Suppressor macrophage (primary cell): ENCODE measurements at places on chromosomes 13 and 19.

DNA sequence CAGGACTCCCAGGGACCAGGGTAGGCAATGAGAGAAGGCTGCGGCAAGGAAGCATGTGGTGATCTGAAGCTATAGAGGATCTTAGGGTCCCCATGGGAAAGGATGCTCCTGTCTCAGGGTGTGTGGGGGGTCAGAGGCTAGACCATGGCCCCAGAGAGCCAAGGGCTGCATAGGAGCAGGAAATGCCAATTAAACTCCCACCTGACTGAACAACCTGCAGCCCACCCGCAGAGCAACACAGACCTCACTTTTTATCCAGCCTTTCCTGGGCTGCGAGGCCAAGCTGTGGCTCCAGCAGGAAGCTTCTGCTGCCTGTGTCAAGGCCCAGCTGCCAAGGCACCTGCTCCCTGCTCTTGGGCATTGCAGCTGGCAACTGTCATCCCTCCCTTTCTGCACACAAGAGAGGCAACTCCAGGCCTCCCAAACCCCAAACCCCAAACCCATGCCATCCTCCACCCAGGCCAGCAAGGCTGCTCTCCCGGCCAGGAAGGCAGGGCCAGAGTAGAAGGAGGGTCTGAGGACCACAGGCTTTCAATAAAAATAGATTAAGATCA lies 290.1 kb downstream of the FOXO1 start:
- no peak for DNase-seq

DNA sequence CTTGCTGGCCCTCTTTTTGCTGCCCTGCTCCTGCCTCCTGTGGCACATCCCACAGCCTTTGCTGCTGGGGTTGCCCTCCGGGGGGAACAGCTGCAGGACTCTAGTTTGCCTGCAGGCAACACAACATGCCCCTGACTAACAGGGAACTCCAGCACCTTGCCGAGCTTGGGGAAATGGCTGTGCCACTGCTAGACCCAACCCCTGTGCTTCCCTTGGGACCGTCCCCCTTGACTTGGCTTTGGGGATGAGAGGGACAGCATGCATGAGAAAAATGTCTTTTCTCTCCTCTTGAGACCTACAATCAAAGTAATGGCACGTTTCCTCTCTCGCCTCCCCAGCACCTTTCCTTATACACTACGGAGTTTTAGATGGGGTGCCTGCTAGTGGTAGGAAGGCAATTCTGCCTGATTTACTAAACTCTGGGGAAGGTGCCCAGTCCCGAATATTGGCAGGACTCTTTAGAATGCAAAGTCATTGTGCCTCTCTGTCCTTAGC lies 12.4 kb upstream of the VWA8 start:
- no peak for DNase-seq

DNA sequence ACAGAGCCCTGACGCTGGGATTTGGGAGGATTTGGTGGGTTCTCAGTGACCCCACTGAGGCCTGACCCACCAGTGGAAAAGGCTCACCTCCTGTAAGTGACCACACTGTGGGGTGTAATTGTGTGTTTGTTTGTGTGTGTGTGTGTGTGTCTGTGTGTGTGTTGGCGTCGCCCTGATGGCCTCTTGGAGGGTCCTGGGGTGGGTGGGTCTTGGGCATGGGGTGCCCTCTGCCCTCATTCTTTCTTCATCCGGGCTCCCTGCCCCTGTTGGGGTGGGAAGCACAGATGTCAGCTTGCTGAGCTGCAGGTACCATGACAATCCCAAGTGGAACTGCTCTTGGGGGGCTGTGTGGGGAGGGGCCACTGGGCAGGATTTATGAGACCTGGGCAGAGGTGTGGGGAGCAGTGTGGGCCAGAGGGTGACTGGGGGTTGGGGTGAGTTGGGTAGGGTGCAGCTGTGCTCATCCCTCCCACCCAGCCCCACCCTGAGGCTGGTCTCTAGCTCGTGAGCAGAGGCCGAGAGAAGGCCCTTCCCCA lies 22.8 kb downstream of the WTIP start:
- no peak for DNase-seq

GRCh38 chr13:27918918-27919658 lies 712 bp upstream of the PDX1 start:
- DNase-seq = no peak

DNA sequence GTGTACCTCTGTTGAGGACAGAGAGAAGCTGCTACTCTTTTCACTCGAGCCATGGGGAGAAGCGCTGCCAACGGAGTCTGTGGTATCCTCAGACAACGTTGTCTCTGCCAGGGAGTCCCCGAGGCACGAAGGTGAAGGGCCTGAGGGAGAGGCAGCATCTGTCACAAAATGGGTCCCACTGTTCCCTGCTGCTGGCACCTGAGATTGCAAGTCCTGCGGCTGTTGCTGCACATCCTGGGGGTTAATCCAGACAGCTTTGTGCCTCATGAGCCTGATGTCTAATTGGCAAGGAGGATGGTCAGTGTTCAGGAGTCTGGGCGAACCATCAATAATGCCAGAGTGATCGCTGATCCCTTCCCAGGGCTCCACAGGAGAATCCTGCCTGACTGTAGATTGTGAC lies 15.0 kb downstream of the RUBCNL start:
- no peak for DNase-seq

GRCh38 chr19:58492265-58492664 lies 16.1 kb downstream of the ZNF446 start:
- DNase-seq = no peak

GRCh38 chr13:26446751-26447150 lies 110.7 kb upstream of the WASF3 start:
- DNase-seq = no peak

DNA sequence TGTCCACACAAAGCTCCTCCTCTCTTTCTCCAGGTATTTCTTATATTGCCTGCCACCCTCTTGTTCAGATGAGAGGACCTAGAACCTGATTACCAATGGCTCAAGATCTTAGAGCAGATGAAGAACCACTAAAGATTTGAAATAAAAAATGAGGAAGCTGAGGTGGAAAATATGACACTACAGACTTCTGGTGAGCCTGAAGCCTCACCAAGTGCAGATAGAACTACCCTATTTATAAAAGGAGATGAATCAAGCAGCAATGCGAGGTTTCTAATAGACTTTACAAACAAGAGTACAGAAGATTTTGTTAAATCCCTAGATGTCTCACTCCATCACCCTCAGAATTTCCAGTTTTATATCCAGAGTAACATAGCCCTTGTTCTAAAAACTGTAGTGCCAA lies 345.8 kb downstream of the TBC1D4 start:
- no peak for DNase-seq

DNA sequence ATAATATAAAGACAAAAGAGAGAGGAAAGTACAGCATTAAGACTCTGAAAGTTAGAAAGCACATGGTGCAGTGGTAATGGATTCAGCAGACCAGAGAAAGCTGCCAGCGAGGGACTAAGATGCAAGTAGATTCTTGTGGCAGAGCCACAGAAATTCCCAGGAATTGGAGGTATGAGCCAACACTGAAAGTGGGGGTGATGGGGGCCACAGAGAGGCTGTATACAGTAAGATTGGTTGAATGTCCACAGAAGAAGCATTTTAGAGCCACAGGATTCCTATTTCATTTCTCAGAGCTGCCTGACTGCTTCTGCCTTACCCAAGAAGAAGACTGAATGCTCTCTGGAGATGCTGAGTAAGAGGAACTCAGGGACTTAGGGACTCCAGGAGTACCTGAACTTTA lies 295.0 kb downstream of the LMO7 start:
- no peak for DNase-seq

- DNase-seq = no peak
These were observed 482.1 kb downstream of the LIG4 start for GRCh38 chr13:107733276-107733675.

DNA sequence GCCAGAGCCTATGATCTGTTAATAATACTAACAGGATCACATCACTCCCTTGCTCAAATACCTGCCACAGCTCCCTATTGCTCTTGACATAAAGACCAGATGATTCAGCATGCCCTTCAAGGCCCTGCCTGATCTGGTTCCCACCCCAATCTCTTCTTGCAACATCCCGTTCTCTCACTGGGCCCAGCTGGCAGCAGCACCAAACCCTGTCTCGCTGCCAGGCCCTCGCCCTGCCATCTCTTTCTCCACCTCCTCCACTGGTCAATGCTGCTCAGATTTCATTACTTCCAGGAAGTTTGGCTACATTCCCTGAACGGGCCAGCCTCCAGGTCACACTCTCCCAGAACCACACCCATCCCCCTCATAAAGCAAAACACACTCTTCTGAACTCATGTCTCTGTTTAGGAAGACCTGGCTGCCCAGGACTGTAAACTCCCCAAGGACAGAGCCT lies 8.6 kb upstream of the BCAT2 start:
- DNase-seq = no peak

DNA sequence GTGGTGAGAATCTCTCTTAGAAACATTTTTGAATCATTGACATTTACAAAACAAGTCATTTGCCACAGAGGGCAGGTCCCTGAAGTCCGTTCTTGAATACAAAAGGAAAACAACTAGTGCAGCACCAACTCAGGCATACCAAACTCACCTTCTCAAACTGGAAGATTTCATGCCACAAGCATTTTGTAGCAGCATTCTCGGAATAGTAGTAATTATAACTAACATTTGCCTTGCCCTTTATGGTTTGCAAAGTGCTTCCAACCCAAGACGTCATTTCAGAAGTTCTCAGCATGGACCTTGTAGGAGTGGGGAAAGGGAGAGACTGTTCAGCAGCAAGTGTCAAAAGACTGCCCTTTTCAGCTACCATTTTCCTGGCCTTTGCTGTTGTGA lies 344.6 kb downstream of the RFC3 start:
- no peak for DNase-seq

DNA sequence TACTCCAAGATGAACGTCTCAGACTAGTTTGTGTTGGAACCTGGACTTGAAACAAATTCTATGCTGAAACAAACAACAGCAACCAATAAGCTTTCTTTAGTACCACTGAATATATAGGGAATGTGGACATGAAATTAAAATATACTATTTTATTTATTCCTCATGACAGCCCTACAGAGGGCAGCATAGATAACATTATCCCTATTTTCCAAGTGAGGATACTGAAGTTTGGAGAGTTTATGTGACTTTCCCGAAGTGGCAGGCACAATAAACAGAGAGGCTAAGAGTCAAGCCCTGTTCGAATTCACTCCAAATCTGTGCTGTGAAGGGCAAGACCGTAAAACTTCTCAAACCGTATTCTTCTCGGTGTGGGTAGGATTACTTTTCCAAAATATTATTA lies 509.9 kb upstream of the GPC6 start:
- no peak for DNase-seq

GRCh38 chr19:16235811-16236652 lies 38.3 kb downstream of the AP1M1 start:
- no peak for DNase-seq

GRCh38 chr19:15093001-15093400 lies 11.0 kb downstream of the OR1I1 start:
- no peak for DNase-seq

DNA sequence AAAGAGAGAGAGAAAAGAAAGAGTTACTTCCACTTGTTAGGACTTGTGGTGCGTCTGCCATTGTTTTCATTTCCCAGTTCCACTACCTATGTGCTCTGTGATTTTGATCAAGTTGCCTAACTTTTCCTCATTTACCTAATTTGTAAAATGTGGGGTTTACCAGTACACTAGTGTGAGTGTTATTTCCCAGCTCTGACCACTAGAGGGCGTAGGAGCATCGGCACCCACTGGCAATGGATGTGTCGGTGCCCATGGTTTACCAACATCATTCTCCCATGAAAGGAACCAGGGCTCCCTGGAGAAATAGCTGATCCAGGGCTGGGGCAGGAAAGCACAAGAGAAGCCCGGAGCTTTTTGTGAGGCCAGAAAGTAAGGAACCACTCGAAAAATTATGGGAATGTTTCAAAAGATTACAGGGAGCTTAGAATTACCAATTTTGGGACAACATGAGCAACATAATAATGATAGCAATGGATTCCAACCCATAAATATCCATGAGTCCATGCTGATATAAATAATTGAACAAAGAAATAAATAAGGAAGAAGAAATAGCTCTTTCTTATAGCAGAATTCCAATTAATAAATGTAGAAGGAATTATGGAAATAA lies 15.1 kb upstream of the CEACAM4 start:
- DNase-seq = peak; percentile 81
